ENCODE measurements at places on chromosomes 4 and X.

GRCh38 chr4:171390626-171391025, 422.6 kb upstream of the GALNTL6 start:
- DNase-seq: no peak

- no peak for DNase-seq
Measured at GRCh38 chr4:30847167-30847566, 127.0 kb downstream of the PCDH7 start.

- no peak for DNase-seq
Measured at GRCh38 chrX:134396174-134396573, 63.8 kb upstream of the HPRT1 start.

DNA sequence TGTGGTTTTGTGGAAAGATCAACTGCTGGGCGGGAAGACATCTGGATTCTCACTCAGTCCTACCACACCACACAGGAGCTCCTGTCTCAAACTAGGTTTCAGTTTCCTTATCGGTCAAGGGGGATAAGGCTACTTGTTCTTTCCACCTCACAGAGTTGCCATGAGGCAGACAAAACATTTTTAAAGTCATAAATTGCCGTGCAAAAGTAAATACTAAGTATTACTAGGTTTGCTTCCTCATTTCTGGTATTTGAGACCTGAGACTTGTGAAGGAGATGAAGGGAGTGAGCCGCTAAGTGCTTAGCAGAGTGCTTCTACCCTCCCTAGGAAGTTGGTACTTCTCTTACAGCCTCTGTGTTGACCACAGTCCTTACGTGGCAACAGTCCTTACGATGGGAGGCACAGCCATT, 1.5 kb downstream of the LAP3 start:
- no peak for DNase-seq

DNA sequence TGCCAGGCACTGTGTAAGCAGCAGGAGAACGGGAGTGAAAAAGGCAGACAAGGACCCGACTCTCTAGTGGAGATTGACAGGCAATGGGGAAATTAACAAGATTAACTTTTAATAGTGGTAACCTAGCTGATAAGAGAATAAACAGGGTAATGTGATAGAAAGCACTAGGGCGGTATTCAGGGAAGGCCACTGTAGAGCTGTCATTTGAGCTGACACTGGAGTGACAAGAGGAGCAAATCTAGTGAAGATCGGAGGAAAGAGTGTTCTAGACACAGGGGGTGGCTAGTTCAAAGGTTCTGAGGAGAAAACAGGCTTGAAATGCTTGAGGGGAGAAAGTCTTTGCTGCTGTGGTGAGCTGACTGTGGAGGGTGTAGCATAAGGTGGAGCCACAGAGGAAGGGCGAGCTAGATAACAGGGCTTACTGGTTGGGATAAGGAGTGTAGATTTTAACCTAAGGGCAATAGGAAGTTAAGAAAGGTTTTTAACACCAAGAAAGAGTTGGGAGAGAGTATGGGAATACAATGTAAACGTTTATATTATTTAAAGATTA, 122.8 kb downstream of the SLC10A7 start:
- no peak for DNase-seq

DNA sequence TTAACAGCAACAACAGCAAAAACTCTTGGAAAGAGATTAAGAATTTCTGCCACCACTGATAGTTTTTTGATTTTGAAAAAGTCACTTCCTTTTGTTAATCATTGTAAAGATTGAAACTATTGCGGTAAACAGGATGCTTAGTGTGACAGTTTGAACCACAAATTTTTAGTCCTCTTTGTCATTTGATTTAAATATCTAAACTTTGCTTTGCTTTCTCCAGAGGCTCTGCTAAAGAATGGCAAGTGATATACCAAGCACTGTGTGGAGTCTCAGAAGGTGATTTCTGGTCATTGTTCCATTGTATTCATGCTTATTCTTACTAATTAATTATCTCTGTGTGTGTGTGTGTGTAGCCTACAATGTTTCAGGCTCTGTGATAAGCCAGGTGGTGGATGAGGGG, 155.6 kb downstream of the BMPR1B start:
- DNase-seq: no peak

- DNase-seq: no peak
Measured at GRCh38 chr4:37130465-37130864, 114.1 kb upstream of the NWD2 start.

DNA sequence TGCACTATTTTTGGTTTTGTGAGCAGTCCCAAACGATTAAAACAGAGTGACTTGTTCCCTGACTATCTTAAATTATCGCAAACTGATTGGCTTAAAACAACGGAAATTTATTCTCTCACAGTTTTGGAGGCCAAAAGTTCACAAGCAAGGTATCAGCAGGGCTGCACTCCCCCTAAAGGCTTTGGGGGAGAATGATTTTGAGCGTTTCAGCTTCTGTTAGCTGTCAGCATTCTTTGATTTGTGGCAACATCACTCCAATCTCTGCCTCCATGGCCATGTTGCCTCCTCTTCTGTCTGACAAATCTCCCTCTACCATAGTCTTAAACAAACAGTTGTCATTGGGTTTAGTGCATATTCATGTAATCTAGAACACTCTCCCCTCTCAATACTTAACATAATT, 459.6 kb upstream of the ATOH1 start:
- no peak for DNase-seq

GRCh38 chr4:173486714-173487392, 43.2 kb downstream of the HAND2 start:
- DNase-seq: no peak

GRCh38 chr4:129327637-129328036, 231.7 kb downstream of the C4orf33 start:
- DNase-seq: no peak

DNA sequence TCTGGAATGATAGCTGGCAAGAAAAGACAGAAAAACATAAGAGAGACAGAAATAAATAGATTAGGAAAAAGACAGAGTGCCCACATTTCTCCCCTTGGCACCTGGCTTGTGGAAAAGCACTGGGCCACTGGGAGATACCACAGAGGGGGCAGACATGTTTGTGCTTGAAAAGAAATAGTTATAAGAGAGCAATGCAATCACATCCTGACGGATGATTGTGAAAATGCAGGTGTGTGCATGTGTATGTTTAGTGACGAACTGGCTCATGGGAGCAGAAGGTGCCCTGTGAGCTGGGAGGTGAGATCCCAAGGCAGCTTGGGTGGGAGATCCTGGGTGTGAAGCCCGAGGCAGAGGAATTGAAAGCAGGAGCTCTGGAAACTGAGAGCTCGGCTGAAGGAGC, 617.9 kb downstream of the BCOR start:
- no peak for DNase-seq

DNA sequence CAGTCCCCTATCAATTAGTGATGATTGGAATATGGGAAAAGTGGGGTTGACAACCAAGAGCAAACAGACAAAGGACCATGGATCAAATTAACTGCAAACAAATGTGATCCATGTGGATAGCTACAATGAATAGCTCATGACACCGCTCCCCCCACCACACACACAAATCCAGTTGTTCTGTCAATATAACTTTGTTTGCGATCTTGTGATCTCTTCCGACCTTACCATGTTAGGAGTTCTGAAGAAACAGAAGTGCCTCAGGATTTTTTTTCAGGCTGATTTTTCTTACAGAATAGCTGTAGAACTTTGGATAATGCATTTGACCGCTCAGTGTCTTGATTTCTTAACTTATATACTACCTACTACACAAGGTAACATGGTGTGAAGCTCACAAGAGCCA, 116.6 kb downstream of the SH2D1A start:
- no peak for DNase-seq

- no peak for DNase-seq
Measured at GRCh38 chr4:83569987-83570386, 34.1 kb downstream of the GPAT3 start.

- no peak for DNase-seq
Measured at GRCh38 chr4:100989401-100989800, 357.9 kb downstream of the PPP3CA start.

DNA sequence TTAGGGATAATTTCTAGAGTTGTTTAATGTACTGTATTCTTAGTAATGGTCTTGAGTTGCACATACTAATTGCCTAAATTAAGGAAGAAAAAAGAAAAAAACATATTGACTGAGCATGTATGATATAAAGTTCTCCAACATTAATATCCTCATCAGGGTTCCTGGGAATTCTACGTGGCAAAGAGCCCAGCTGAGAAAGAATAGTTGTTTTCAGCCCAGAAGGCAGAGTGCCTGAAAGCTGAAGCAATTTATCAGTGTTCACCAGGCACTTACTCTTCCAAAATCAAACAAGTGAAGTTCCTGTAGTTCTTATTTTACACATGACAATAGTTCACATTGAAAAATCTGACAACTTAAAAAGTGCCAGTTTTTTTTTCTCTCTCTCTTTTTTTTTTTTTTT, 27.7 kb downstream of the YIPF7 start:
- DNase-seq: no peak

DNA sequence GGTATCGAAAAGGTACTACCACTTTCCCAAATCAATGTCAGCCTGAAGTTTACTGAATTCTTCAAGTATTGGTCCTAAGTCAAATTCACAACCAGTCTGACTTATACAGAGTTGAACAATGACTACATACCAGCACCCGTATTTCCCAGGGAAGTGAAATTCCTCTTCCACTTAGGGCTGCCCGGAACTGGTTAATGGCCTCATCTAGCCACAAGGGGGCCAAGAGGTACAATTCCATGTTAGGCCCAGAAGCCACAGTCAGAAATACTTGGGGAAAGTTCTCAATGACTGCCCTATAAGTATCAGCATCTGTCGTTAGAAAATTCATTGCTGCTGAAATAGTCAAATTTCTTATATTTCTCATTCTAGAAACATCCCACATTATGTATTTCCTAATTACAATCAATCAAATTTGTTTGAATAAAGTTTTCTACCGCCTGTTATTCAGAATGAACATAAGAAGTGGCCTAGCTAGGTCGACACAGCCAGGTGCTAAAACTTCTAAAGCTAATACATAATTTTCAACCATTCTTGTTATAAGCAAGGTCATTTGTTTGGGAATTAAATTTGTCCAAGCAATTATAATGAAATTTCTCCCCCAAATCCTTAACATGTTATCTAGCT, 5.6 kb upstream of the PCDH7 start:
- DNase-seq: no peak

DNA sequence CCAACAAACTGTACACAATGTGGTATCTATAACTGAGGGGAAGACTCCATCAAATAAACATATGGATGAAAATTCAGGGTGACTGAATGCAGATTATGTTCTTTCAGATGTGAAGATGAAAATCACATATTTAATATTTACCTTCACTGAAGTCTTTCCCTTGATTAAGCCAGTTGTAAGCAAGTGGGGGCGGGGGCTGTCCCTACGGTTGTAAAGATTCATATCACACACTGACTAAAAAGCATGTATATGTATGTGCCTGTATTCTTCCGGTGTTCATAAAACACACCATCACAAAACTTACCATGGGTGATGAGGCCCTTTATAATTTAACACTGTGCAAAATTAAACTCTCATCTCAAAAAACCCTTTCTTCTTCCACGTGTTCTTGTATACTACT, 1.3 kb downstream of the TAB3 start:
- no peak for DNase-seq

GRCh38 chrX:34653811-34654210, 3.3 kb downstream of the TMEM47 start:
- DNase-seq: no peak

DNA sequence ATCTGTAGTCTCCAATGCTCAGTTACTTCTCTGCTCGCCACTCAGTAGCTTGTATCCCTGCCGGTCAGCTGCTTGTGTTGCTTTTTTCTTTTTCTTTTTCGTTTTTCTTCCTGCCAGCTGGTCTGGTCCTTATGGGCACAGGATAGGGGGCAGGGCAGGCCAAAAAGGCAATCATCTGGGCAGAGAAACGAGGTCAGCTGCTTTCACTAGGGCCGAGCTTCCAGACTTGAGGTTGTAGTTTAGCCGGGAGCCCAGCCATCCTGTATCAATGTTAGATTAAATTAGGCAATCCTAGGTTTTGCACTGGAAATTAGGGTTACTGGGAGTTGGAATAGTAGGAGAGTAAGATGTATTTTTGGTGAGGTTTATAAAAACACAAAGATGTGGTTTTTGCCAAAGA, 3.4 kb downstream of the ARSF start:
- DNase-seq: no peak

DNA sequence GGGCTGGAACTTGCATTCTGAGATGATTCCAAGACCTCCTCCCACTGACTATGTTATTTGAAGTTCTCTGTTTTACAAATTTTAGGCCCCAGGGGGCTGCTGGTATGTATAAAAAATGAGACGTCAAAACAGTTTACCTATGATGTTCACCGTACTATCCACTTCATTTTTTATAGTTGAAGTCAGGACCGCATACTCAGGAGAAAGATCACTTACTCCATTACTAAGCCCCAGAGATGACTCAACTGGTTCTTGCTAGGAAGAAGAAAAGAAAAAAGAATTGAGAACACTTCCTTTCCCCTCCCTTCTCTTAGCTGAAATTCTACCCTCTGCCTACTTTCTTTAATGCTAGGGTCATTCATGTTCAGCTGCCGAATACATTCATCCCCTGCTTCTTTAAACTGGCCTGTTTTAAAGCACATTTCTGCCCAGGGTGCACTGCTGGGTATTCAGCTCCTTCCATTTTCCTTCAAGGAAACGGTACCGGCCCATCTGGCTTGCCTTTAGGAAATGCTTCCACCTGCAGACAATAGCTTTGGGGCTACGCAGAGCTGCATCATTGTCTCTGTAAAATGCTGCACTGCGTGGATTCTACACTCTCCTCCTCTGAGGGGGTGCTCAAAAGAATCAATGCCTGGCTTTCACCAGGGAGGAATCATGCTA, 66.2 kb downstream of the IRF2 start:
- no peak for DNase-seq

GRCh38 chr4:124044330-124044729, 647.7 kb downstream of the SPRY1 start:
- no peak for DNase-seq

DNA sequence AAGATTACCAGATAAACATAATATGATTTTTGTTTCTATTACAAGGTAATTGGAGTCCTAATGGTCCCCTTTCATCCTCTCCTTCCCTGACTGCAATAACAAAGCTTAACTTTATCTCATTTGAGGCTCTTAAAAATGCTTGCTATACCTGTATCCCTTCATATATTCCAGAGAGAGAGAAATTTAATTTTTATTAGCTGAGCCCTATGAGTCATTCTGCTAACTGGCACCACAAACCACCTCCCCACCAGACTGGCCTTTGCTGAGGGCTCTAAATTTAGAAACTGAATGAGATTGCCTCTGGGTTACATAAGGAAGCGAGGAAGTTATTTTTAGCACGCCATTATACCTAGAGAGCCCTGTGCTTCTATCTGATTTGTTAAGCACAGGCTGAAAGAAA, 27.4 kb downstream of the CBLL2 start:
- no peak for DNase-seq

GRCh38 chrX:22520128-22520828, 247.6 kb downstream of the CBLL2 start:
- no peak for DNase-seq

DNA sequence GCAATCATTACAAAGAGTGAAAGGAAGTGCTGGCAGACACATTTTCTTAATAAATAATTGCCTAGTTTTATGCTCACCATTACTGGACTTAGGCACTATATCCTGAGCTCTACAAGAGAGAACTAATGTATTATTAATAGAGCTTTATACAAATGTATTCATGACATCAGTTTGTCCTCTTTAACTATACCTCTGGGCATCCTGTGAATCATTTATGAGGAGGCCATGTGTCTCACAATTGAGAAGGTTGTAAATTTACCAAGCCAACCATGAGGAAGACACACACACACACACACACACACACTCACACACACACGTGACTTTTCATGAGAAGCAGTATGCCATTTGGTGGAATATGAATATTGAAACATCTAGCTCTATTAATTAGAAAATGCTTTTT, 728.2 kb downstream of the ARAP2 start:
- DNase-seq: no peak

- no peak for DNase-seq
Measured at GRCh38 chr4:94640151-94640550, 117.6 kb upstream of the BMPR1B start.

- DNase-seq: peak; percentile 6
Measured at GRCh38 chrX:135985157-135985972, at the start of gene SLC9A6. Gene SLC9A6, plus strand, starts transcription at chrX:135985435. Its CDS starts 224 bp downstream, at chrX:135985659.
